Diencephalon (tissue), 1 donor: ENCODE measurements at places on chromosomes 2 and 18. TPM values are rescaled to one million over a fixed set of nuclear protein-coding genes. Genes with fewer than 3 reads are reported as not detected.

Gene KCNIP3
- 12.7 TPM for total RNA-seq

Gene SP100
- 5.3 TPM for total RNA-seq

Gene CELF4
- 150 TPM for total RNA-seq

Gene ZFAND2B
- 12.5 TPM for total RNA-seq

Gene RAD51AP2
- 1.2 TPM for total RNA-seq

Gene MBD5
- 46.6 TPM for total RNA-seq

Gene LONRF2
- total RNA-seq = 90.7 TPM

Gene AQP12B
- total RNA-seq = not detected

Gene CNDP1
- total RNA-seq = 0.23 TPM

Gene DCC
- 30.4 TPM for total RNA-seq

Gene CERKL
- total RNA-seq = 6.2 TPM

Gene SPATA3
- total RNA-seq = not detected

Gene PTH2R
- 3.9 TPM for total RNA-seq

Gene RFTN2
- total RNA-seq = 52.6 TPM
